SIG-M5 (cell line): ENCODE measurements at places on chromosomes 12 and 14.

GRCh38 chr12:113162102-113163029, 12.8 kb downstream of the CFAP73 start:
- DNase-seq, result no peak

- DNase-seq, result no peak
Observed at GRCh38 chr12:31796270-31796951, 67.6 kb upstream of the AMN1 start.

DNA sequence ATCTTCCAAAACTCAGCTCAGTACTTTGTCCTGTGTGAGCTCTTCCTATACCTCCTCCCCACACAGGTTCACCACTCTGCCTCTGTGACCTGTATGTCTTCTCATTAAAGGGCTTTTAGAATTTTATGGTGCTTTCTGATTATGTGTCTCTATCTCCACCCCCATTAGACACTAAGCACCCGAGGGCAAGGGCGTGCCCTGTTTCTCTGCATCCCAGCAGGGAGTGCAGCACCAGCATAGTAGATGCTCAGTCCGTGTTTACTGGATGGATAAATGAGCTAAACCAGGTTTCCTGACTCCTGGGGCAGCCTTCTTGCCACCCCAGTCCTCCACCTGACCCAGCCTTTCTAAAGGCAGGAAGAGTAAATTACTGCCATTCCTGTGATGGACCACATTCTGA, 333.8 kb downstream of the CACNA1C start:
- no peak for DNase-seq

- DNase-seq, result no peak
Observed at GRCh38 chr14:55051165-55051422, 353 bp upstream of the MAPK1IP1L start.

DNA sequence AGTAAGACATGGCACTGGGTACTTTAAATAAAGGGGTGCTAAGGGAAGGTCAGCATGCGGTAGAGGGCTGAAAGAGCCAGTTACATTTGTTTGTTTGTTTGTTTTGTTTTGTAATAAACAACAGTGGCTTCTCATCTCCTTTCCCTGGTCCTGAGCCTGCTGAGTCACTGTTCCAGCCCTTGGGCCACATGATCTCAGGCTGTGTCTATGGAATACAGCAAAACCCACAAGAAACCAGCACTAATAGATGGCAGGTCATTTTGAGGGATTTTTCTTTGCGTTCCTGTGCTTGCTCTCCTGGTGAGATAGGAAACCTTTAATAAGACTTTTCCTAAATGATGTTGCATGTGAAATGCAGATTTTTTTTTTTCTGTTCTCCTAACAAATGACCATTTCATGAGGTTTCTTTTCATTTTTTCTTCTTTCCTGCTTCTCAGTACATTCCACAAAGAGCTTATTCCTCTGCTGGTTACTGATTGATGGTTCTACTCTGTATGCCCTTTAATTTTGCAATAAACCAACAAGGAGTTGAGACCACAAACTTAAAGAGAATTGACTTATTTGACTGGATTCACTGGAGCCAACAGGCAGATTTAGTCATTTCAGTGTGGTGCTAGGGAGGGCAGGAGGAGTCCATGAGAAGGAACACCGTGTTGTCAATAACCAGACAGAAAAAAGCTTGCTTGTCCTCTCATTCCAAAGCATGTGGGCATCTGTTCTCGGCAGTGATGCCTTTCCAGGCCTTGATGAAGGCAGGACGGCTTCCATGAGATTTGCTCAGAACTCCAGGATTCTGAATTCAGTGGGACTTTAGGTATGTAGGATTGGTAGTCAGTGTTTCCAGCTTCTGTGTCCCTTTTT, 459.2 kb downstream of the RAD51B start:
- DNase-seq, result no peak

- DNase-seq, result no peak
Observed at GRCh38 chr12:6069437-6070093, 54.9 kb downstream of the VWF start.

DNA sequence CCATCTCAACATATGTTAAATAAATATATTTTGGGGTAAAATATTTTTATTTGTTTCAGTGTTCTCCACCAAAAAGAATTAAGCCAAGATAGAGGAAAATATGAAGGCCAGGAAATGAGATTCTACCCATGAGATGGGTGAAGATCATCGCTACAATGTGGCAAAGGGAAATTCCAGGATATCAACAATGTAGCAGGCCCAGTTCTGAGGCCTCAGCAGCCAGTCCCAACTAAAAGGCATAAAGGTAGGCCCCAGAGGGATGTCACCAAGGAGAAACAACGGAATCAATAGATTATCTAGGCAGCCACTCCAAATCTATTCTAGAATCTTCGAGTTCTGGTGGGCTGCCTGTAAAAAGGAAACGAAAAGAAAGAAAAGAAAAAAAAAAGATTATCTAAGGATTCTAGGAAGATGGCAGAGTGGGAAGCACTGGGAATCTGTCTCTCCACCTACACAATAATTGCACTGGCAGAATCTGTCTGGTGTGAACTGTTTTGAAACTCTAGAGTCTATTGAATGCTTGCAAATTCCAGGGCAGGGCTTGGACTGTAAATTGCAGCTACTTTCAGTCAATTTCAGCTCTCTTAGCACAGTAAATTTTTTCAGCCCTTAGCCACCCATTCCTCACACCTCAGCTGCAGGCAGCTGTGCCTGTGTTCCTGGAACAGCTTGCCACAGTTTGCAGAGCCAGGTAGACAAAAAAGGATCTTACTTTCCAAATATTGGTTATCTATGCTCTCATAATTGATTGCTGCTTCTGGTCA, 33.1 kb upstream of the MMP19 start:
- no peak for DNase-seq

GRCh38 chr12:98845957-98846356, 200.9 kb downstream of the APAF1 start:
- no peak for DNase-seq

DNA sequence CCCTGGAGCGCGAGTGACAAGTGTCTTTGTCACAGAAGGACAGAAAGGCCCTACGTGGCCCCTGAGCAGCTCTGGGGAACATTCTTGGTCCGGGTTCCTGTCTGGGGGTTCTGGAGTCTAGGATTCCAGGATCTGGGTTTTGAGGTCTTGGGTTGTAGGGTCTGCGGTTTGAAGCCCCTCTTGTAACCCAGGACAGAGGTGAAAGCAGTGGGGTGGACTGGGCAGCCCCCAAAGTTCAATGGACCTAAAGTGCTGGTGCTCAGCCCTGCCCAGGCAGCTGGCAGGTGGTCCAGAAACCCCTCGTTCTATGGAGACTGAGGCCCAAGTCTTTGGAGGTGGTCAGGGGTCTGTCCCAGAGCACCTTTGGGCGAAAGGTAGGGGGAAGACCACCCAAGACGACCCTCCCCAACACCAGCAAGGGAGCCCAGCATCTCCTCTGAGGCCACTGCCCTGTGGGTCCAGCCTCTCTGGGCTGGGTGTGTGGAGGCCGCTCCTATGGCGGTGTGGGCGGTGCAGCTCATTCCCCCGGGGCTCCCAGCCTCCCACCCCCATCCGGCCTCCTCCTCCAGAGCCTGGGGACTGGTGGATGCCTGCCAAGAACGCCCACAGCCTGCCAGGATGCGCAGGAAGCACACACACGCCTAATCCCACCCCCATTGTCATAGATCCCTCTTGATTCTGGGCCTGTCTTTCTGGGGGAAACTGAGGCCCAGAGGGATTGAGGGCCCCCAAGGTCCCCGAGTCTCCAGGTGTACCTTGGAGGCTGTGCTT, 30.2 kb upstream of the ANKRD9 start:
- DNase-seq, result no peak

GRCh38 chr12:51371295-51371953, 19.8 kb downstream of the GALNT6 start:
- no peak for DNase-seq

DNA sequence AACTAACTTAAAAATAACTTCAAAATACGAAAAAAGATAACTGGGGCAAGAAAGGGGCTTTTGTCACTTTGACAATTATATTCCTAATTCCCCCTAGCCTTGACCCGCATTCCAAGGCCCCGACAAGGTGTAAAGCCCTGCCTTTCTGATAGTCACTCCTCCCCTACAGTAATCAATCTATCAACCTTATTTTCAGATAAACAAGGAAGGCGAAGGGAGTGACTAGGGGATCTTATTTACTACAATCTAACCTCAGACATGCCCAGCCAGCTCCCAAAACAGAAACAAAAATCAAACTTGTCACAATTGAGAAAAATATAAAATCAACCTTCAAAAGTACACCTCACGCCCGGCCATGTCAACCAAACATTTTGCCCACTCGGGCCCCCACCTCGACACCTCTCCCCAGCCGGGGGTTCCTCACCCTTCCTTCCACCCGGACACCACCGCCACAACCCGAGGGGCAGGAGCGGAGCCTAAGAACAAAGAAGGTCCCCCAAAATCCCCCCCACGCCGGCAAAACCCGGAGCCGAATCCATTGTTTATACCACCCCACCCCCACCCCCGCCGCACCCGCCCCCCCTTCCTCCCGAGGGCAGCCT, 562 bp downstream of the ZFYVE1 start:
- no peak for DNase-seq

DNA sequence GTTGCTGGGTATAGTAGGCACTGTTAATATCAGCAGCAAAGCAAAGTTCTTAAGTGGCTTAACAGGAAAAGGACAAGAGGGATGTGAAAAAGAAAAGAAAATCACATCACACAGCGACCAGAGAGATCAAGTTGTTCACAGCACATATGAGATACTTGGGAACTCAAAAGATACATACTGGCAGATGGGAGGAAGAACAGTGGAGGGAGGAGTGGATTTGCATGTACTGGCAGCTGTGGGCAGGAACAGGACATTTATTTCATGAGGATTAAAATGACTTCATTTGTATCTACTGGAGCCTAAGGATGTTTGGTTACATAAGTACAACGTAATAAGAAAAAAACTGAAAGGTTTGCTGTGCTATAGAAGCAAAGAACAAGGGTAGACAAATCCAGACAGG, 136.5 kb upstream of the IFNG-AS1 start:
- DNase-seq, result no peak

- no peak for DNase-seq
Observed at GRCh38 chr14:78197051-78197450, 26.9 kb downstream of the NRXN3 start.

GRCh38 chr12:105468464-105468863, 138.0 kb downstream of the C12orf75 start:
- no peak for DNase-seq

- no peak for DNase-seq
Observed at GRCh38 chr14:56273951-56274350, 155.7 kb downstream of the PELI2 start.

GRCh38 chr12:59040656-59041055, 120.4 kb upstream of the LRIG3 start:
- no peak for DNase-seq

DNA sequence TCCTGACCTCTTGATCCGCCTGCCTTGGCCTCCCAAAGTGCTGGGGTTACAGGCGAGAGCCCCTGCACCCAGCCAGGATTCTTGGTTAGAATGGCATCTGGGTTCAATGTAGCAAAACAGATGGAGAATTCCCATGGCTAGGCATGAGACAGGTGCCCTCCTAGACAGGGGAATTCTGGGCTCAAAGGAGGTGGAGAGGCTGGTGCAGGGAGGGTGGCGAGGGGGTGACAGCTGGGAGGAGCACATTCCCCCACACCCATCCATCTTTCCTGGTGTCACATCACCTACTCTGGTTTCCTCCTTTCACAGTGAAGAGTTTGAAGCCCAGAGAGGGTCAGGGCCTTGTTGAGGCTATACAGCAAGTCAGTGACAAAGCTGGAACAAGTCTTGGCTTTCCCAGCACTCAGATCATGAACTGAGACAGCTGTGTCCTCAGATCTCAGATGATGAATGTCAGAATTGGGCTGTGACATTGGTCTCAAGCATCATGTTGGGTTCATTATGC, 2.8 kb downstream of the SERPINA1 start:
- no peak for DNase-seq

- DNase-seq, result no peak
Observed at GRCh38 chr14:105478398-105479251, 4.0 kb downstream of the CRIP2 start.

DNA sequence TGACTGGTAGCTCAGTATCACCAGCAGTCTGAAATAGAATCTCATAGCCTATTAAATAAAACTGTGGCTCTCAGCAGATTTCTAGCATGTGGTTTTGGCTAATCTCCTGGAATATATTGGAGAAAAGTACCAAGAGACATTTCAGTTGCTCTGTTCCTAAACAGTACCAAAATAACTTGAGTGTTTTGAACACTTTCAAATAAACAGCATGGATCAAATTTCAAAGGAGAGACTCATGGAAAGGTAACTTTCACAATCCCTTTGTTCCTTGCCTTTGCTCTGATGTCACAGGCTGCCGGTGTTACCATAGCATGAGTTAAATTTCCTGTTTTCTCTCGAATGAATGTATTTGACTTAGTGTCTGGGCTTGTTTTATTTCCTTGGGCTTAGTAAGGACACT, 3.4 kb downstream of the ARG2 start:
- DNase-seq, result no peak

DNA sequence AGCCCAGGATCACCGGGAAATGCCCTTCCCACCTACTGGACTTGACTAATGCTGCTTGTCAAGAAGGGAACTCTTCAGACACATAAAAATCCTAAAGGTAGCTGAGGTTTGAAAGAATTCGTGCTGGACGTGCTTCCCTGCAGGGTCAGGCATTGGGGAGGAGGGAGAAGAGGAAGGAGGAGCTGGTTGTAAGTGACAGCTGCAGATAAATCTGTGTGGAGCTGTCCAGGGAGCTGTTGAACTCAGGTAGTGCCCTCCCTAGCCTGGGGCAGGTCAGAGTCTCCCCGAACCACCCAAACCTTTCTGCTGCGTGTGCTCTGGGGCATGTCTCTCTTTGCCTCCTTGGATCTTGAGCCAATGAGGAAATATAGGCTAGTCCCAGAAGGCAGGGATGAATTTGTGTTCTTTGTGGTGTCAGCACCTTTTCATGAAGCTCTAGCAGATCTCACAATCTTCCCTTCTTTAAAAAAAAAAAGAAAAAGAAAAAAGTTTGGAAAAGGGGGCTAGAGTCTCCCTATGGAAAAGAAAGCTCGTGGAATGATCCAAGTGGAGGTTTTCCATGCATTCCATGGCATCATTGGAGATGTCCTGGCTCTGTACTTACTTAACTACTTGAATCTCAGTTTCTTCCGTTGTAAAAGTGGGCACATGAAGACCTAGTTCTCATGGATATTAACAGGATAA, 23.6 kb upstream of the FOS start:
- DNase-seq, result no peak

DNA sequence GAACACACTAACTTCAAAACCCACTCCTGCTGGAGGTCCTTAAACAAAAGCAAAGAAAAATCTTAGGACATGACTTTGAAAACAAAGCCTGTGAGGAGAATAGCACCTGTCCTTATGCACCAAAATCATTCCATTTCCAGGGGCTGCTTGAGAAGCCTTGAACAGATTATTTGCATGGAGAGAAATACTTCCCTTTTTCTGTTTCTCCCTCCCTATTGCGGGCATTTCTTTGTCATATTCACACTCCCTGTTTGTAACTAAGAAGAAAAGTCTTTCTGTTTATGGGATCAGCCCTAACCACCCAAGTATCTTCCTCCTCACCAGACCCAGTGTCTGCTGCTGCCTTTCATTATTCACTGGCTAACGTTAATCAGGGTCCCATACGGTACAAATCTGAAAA, 218.8 kb downstream of the DPF3 start:
- no peak for DNase-seq

GRCh38 chr14:57845802-57846531, 19.9 kb downstream of the SLC35F4 start:
- DNase-seq, result no peak

- DNase-seq, result no peak
Observed at GRCh38 chr12:3491938-3492792, 1.2 kb downstream of the PRMT8 start.

- DNase-seq, result no peak
Observed at GRCh38 chr14:77219591-77219990, 38.0 kb downstream of the TMEM63C start.

- DNase-seq, result no peak
Observed at GRCh38 chr14:104933746-104934733, 9.4 kb downstream of the PLD4 start.
